NCI-H446 treated with DMSO at 0.1 percent for 48 hours (cell line): ENCODE measurements at places on chromosomes 1 and 21.

GRCh38 chr1:178232949-178233348, 139.0 kb downstream of the RASAL2 start:
- no peak for DNase-seq

DNA sequence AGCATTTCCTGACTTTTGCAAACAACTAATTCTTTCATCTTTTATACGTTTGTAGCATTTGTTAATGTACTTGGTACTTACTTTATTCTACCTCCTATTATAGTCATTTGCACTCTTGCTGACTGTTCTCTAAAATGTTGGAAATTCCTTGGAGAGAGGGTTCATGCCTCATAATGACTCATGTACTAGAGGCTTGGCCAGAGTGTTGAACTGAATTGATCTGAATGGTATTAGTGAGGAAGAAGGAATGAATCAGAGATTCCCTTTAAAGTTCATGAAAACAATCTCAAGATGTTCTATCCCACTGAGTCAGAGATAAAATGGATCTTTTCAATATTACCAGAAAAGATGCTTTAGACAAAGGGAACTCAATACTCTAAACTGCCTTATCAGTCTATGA, 383.4 kb downstream of the SEC16B start:
- no peak for DNase-seq

GRCh38 chr1:24535021-24535424, 20.9 kb upstream of the NCMAP start:
- DNase-seq = no peak

GRCh38 chr1:54499360-54500106, 48.5 kb upstream of the ACOT11 start:
- DNase-seq = no peak

DNA sequence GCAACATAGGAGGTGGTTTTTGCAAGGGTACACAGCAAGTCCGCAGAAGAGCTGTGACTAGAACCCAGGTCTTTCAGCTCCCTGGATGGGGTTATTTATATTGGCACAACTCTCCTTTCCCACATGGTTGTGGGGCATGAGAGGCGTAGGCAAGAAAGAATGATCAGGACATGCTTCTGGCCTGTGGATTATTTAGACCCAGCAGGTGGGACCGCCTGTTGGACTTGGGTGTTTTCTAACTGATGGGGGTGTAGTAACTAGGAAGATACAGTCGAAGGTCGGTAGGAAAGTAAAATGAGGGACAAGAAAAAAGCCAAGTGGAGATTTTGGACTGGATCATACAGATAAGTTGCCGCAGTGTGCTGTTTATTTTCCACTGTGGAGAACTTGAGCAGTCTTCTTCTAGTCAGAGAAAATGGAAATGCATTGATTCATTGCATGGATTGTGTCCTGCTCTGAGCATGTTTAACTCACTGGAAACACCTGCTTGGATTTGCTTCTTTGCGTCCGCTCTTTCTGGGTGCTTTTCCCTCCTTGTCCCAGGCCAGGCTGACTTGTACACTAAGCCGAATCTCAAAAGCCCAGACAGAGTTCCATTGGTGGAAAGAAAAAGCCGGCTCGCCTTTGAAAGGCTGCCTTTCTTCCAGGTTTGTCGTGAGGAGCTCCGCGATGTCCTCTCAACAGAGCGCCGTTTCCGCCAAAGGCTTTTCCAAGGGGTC, 592 bp downstream of the CRCT1 start:
- no peak for DNase-seq

- no peak for DNase-seq
Observed at GRCh38 chr1:6235296-6235677, 477 bp downstream of the ICMT start.

GRCh38 chr1:36599828-36600227, 117.1 kb upstream of the CSF3R start:
- no peak for DNase-seq

DNA sequence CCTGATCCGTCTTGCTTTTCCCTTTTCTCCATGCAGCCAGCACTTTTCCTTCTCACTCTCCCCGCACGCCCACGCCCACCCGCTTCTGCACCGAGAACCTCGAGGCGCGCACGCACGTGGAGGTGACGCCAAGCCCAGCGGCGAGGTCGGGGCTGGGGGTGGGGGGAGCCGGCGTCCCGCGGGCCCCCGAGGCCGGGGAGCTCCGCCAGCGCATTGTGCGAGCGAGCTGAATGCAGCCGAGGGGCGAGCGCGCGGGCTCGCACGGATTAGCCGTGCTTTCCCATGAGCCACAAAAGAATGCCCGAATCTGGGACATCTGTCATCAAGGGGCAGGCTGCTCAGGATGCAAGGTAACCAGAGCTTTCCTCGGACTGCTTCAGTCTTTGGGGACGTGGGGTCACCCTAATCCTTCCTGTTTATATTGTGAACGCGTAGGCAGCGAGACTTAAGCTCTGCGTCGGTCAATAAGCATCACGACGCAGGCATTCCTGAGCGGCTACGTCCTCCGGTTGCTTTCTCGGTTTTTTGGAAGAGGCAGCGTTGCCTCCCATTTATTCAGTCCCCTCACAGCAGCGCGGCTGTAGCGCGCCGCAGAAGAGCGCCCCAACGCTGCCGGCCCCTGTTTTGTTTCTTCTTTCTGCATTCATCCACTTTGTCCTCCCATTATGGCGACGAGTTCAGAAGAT, 67.3 kb upstream of the AKT3 start:
- no peak for DNase-seq

GRCh38 chr1:7207875-7208646, 422.8 kb downstream of the CAMTA1 start:
- peak; percentile 20 for DNase-seq
